ENCODE measurements at places on chromosomes 4 and X.

DNA sequence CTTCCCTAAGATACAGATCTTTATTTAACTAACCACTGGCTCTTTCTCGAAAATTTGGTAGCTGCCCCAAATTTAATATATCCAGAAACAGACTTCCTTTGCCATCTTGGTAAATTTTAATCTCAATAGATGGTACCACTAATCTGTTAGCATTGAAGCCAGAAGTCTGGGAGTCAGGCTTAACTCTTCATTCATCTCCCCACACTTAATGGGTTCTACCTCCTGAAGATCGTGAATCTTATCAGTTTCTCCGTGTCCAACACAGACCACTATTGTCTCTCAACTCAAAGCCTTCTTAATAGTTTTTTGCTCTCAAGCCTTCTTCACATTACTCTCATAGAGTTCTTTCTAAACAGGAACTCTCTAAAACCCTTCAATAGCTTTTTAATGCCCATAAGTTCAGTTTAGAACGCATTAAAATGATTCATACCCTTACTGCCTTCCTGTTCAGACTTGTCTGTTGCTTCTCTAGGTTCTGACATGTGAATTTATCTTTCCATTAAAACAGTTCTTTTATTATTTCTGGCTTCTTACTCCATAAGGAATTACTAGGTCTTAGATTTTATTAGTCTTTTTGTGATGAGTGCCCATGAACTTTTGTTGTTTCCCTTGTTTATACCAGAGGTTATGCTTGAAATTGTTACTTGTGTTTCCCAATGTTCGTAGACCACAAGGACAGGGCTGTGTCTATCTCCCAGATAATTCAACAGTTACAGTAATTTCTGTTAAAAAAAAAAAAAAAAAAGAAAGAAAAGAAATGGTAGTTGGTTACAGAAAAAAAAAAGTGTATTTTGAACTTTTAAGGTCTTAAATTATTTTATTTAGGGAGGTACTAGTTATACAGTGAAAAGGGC is 54.7 kb downstream of the SMARCAD1 start:
- no peak for DNase-seq

DNA sequence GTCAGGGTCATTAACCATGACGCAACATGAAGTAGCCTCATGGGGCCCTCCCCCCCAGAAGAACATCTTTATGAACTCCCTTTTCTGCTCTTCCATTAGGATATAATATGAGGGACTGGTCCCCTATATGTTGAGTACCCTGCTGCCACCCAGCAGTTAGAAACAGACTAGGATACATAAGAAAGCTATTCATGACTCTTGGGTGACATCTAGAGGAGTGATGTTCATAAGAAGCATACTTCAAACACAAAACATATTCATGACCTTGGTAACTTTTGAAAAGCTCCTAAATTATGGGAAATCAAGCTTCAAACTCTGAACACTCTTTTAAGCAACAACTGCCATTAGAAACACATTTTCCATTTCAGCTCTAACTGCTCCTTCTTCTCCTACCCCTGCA is 155.2 kb upstream of the SPIN4 start:
- DNase-seq, result no peak

- DNase-seq, result peak; percentile 57
Measured at GRCh38 chr4:96455045-96455720, 615.3 kb downstream of the PDHA2 start.

DNA sequence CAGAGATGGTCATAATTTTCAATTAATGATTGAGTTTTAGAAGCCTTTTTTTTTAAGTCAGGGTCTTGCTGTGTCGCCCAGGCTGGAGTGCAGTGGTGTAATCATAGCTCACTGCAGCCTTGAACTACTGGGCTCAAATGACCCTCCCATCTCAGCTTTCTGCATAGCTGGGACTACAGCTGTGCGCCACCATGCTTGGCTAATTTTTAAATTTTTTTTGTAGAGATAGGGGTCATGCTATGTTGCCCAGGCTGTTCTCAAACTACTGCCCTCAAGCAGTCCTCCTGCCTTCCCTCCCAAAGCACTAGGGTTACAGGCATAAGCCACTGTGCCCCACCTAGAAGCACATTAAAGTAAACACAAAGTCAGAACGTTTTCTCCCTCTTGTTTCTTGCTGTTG is 51.7 kb downstream of the HTT-AS start:
- no peak for DNase-seq

DNA sequence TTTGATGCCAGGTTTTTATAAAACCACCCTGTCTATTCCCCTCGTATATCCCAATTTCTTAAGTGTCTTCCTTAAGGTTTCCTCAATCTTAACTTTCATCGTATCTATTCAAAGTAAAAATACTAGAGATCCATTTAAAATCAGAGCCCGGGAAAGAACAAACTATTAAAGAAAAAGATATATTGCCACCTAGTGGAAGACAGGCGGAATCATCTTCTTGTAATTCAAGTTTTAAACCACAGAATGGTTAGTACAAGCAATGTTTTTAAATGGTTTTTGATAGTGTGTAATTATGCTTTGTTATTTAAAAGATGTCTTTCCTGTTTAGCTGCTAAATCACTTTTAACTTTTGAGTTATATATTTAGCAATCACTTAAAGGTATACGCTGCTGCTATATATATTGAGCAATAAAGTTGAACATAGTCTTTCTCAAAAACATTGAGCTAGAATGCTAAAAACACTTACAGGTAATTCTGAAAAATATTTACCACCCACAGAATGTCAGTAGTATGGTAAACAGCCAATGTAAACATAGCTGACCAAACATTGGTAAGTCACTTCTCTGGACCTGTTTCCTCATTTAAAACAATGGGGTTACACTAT is 18.2 kb downstream of the PRDM8 start:
- no peak for DNase-seq

- DNase-seq, result no peak
Measured at GRCh38 chrX:115229337-115230003, 4.4 kb downstream of the LRCH2 start.

DNA sequence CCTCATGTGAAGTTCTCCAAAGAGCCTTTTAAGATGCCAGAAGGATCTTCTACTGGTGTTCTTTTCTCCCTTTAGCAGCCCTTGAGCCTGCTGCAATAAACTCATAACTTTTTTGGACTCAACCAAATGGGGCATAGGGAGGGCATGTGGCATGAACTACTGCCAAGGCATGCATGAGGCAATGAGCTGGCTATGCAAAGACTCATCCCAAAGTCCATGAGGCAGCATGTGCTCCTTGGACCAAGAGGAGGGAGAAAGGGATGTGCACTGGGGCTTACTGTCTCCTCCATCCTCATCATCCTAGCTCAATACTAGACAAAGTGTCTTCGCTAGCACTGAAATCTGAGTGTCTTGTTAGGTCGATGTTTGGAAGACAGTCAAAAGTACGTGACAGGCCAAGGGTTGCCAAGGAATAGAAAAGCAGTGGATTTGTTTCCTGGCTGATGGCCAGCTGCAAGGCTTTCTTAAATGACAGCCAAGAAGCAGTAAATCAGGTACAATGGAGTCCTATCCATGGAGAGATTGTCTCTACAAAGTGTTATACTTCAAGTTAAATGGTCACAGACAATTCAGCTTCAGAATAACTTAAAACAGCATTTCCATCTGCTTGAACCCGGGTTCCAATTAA is 44.5 kb upstream of the ATXN3L start:
- no peak for DNase-seq

GRCh38 chr4:5912614-5913019 is 19.7 kb upstream of the CRMP1 start:
- peak; percentile 67 for DNase-seq

DNA sequence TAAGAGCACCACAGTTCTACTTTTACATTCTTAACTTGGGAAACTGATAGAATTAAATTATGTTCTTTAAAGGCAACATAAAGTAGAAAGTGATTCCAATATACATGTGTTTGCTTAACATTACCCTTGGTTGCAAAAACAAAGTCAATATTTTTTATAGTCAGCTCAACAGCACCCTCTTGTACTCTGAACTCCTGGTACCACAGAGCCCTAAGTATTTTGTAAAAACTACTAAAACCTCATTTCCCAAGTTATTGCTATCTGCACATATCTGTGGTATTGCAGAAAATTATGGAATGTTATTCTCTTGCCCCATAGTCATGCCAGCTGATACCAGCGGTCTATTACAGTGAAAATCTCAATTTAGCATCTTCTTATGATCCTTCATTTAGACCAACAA is 2.9 kb downstream of the KIF4A start:
- no peak for DNase-seq

GRCh38 chr4:67320645-67321044 is 224.7 kb downstream of the CENPC start:
- no peak for DNase-seq

Measured in endodermal cell (in vitro differentiated cells).